ENCODE measurements at places on chromosomes 6 and 20.

DNA sequence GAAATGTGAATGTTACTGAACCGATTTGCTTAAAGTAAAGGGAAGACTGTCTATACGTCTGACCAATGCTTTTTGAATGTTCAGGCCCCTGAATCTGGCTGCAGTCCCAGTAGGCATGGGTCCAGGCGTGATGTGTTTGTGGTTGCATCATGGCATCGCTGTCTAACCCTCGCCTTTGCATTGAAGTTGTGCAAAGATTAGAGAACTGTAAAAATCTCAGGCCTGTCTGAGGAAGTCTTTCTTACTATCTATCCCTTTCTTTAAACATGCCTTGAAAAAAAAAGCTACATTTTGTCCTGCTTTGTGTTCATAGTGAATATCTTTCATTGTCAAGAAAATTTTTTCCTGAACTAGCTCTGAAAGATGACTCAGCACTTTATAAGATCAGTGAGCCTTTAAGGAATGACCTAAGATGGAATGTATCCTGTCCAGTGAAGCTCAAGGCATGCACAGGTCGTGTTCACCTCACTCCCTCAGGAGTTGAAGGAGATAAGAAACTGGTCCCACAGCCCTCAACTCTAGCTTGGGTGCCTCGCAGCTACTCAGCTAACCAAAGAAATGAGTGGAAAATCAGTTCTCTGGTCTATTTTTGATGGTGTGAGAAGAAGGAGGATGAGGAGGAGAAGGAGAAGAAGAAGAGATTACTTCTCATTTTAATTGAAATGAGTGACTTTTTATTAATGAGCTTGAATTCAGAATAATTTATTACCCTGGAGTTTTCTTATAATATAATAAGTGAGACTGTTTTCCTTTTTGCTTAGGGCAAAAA lies 48.6 kb downstream of the TPD52L1 start:
- DNase-seq, result no peak

- DNase-seq, result no peak
These were observed 131.9 kb upstream of the STMND1 start for GRCh38 chr6:16969699-16970655.

- no peak for DNase-seq
These were observed 892 bp upstream of the DXO start for GRCh38 chr6:31972709-31973350.

DNA sequence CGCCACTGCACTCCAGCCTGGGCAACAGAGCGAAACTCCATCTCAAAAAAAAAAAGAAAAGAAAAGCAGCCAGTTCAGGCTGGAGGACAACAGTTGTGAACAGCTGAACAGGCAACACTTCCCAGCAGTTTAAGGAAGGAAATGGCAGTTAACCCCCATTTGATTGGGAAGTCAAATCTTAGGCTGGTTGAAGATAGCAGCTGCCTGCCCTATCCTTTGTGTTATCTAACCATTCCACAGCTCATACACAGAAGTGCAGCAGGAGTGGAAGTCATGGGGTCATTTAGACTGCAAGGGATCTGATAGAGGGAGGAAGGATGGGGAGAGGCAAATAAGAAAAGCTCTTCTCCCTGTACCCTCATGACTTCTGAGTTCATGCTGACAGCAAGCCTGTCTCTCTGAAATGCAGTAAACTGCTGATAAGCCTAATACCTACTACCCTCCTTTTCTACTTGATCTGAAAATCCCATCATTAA lies 35.3 kb downstream of the KCTD20 start:
- no peak for DNase-seq

DNA sequence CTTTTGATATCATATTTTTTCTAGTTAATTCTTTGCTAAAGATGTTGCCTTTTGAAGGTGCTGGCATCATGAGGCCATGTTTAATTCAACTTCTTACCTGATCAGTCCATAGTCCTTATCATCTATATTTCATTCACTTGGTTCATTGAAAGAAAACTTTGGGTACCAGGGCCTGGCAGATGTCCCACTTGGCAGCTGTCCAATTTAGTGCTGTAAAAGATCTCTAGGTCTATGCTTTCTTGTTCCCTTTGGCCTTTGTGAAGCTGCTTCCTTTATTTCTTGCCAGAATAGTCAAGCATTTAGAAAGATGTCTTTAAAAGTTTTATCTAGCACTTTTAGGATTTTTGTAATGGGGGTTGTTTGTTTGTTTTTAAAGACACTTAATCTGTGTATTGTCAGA lies 61.7 kb upstream of the EYA4 start:
- DNase-seq, result no peak

- DNase-seq, result no peak
These were observed 1.5 kb upstream of the TUBB2B start for GRCh38 chr6:3228771-3229565.

GRCh38 chr6:34792605-34793500 lies 970 bp downstream of the BLTP3A start:
- no peak for DNase-seq

DNA sequence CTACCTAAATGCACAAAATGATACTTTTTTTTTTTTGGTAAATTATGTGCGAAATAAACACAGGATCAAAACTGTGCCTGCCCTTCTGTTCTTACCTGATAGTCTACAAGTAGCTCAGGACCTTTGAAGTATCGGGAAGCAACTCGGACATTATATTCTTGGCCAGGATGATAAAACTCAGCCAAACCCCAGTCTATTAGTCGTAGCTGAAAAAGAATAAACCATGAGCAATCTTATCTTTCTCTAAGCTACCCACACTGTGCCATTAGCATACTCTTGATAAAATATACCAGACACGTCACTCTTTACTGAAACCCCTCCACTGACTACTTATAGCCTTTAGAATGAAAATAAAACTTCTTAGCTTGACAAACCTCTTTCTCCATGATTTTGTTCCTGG lies 29.8 kb upstream of the TBC1D20 start:
- no peak for DNase-seq

GRCh38 chr6:44309092-44309491 lies 4.1 kb downstream of the AARS2 start:
- DNase-seq, result no peak

GRCh38 chr6:146785001-146785585 lies 186.3 kb downstream of the ADGB start:
- DNase-seq, result no peak

DNA sequence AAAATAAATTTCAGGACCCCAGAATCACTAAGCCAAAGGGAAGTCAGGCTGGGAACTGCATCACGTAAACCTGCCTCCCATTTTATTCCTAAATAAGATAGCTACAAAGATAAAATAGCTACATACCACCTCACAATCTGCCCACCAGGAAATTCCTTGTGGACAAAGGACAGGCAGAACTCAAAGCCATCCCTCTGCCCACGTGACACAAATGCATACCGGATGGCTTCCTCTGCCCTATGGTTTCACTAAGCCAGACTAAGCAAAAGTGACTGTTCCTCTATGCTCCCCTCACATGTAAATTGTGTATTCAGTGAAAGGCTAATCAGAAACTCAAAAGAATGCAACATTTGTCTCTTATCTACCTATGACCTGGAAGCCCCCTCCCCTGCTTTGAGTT lies 15.0 kb downstream of the MBOAT1 start:
- no peak for DNase-seq

DNA sequence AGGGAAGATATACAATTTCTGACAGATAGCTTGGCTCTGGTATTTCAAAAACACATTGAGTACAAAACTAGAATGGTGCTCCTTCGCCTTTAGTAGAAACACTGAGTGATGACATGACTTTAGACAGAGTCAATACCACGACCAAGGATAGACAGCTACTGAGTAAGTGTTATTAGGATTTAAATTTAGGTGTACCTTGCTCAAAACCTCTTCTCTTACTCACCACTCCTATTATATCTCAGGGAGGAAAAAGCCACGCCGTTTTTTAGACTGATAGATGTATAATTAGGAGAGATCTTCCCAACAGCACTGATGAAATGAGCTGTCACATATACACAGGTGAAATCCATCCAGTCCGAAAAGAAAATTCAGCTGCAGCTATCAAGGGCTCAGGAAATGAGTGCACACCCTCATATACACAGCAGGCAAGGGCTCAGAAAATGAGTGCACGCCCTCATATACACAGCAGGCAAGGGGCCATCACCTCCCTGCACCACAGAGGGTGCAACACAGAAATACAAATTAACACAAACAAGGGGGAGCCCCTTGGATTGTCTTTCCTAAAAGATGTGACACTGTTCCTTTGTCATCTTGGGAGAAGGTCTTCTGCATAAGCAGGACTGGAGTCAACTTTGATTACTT lies 53.7 kb downstream of the LYRM4 start:
- DNase-seq, result no peak

DNA sequence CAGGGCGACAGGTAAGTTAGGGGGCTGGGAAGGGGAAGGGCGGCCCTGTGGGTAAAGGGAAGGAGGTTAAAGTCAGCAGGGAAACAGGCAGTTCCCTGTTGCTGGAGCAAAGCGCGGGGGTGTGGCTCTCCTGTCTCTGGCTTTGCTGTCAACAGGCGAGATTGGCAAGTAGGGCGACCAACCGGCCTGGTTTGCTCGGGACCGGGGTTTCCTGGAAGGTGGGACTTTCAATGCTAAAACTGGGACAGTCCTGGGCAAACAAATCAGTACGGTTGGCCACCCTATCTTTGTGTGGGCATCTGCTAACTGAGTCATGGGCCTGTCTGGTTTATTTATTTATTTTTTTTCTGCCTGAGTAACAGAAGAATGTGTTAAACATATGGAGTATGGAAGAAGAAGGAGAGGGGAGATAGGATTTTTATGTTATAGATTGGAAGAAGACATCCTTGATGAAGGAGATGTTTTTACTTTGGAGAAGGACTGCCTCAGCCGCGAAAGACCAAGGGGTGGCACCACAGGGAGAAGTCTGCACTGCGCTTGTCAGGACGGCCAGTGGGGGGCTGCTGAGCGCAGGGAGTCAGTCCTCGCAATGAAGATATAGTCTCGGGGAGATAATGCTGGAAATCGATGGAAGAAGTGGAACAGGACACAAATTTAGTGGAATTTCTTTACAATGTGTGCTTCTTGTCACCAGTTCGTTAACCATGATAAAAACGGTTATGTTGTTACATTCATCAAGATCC lies 43.4 kb upstream of the ESR1 start:
- peak; percentile 41 for DNase-seq

DNA sequence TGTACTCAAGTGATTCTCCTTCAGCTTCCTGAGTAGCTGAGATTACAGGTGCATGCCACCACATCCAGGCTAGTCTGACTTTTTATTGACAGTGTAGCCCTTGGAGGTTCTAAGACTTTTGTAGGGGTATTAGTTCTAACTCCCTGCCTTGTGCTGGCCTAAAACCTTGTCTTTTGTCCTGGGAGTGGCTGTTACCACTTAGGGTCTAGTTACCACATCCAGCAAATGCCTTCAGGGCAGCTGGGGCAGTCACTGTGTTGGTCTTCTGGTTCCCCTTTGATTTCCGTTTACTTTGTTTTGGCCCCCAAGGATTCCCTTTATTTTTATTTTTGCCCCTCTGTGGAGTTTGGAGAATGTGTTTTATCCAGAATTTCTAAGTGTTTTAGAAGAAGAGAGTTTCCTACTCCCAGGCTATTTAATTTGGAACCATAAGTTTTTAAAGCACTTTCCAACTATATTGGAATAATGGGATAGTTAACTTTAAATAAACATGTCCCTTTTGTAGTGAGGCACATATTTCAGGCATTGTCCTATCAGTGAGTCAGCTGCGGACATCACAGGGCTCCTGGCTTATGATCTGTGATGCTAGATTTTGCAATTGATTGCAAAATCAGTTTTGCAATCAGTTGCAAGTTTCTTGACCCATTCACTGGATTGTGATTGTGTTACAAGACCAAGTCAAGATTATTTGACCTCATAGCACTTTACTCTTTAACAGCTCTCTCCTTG lies 25.0 kb downstream of the IL22RA2 start:
- no peak for DNase-seq

- no peak for DNase-seq
These were observed 21.3 kb downstream of the NPEPL1 start for GRCh38 chr20:58713801-58714339.

DNA sequence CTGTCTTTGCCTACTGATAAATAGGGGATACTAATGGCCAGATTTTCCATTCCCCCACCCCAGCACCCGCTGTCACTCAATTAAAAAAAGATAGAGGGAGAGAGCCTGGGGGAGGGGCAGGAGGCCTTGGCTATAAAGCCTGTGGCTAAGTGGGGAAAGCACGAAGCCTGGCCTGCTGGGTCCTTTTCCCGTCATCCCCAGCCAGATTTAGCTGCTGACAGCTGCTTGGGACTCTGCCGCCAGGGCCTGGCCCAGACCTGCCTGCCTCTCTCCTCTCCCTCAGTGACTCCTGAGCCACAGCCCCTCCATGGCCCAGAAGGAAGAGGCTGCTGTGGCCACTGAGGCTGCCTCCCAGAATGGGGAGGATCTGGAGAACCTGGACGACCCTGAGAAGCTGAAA lies at the start of gene APOBEC2:
Gene APOBEC2 (plus strand): TSS at position 162 of the 400 bp plus-strand sequence. CDS start 146 bp downstream, at position 308.
- DNase-seq, result no peak

- DNase-seq, result no peak
These were observed 158.7 kb downstream of the SYNE1 start for GRCh38 chr6:152478377-152479010.

DNA sequence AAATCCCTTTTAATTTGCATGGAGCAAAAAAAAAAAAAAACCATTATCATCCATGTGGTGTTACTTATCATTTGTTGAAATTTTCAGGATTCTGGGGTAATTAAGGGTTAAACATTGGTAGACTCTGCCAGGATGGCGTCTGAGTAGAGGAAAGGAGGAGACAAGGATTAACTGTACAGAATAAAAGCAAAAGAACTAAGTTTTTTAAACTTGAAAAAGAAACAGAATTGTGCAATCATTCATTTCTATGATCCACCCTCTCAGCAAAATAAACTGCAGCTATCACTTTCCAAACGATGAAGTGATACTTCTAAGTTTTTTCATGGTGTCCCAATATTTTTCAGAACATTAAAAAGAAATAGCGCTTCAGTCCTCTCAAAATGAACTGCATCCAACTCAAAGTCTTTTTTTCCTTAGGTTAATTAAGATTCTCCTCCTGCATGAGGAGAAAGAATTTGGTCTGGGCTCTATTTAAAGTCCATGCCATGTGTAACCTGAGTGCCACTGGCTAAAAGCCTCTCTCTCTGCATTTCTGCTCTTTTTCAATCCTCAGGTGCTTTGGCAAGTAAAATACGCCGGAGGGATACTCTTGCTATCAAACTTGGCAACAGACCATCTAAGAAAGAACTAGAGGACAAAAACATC lies 69.5 kb upstream of the LTV1 start:
- DNase-seq, result no peak

GRCh38 chr6:170058878-170059485 lies 231.9 kb downstream of the DLL1 start:
- no peak for DNase-seq

DNA sequence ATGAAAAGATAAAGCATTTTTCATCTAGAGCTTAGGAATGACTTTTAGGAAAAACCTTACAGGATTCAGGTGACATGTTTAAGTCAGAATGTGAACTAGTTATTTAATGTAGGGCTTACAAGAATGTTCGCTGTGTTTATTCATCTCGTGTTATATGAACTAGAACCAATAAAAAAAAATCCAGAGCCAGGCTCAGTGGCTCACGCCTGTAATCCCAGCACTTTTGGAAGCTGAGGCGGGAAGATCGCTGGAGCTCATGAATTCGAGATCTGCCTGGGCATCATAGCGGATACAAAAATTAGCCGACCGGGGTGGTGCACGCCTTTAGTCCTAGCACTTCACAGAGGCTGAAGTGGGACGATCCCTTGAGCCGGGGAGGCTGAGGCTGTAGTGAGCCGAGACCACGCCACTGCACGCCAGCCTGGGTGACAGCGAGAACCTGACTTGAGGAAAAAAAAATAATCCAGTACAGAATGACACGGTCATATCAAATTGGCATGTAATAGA lies 46.3 kb downstream of the OR2B2 start:
- no peak for DNase-seq

GRCh38 chr6:75150685-75151412 lies 55.0 kb downstream of the COL12A1 start:
- no peak for DNase-seq

Measured in stimulated activated CD4-positive, alpha-beta T cell treated with anti-CD3 and anti-CD28 coated beads, TNF-alpha, amount 100 ng/mL, for 24 hours (primary cell).